ENCODE measurements at places on chromosomes 2 and 18. TPM values are rescaled to one million over a fixed set of nuclear protein-coding genes. Genes with fewer than 3 reads are reported as not detected.

Gene AGAP1
- 17.3 TPM for total RNA-seq

Gene TMEM178A
- 2.2 TPM for total RNA-seq

Gene SLC5A7
- 0.96 TPM for total RNA-seq

Gene MYOM1
- total RNA-seq = 2.8 TPM
